ENCODE measurements at places on chromosomes 16 and 17. TPM values are rescaled to one million over a fixed set of nuclear protein-coding genes. Genes with fewer than 3 reads are reported as not detected.

DNASE1L2 gene
- total RNA-seq: 1.0 TPM

ARL4D gene
- total RNA-seq: 11.1 TPM

DCTN5 gene
- 30.4 TPM for total RNA-seq

ITGB3 gene
- total RNA-seq: 2.8 TPM

KRT40 gene
- total RNA-seq: not detected

SULT1A3 gene
- 1.8 TPM for total RNA-seq

JMJD6 gene
- 18.8 TPM for total RNA-seq

KRT23 gene
- under 0.01 TPM for total RNA-seq

NPEPPS gene
- 25.4 TPM for total RNA-seq

GH2 gene
- total RNA-seq: not detected

Data from bronchus fibroblast of lung (primary cell).